ENCODE measurements at places on chromosomes 4 and X. TPM values are rescaled to one million over a fixed set of nuclear protein-coding genes. Genes with fewer than 3 reads are reported as not detected.

Gene DMRTC1
- not detected for polyA plus RNA-seq

Gene CSAG3
- polyA plus RNA-seq, result 3.2 TPM

Gene MAGED1
- 60.8 TPM for polyA plus RNA-seq

Gene PPBP
- not detected for polyA plus RNA-seq

Gene SHROOM4
- 1.4 TPM for polyA plus RNA-seq

Gene PHEX
- polyA plus RNA-seq, result 0.07 TPM

Gene NONO
- 342 TPM for polyA plus RNA-seq

Gene FHDC1
- 9.1 TPM for polyA plus RNA-seq

Gene PASD1
- not detected for polyA plus RNA-seq

Gene CD38
- 0.24 TPM for polyA plus RNA-seq
